ENCODE measurements at places on chromosomes 16 and 17. TPM values are rescaled to one million over a fixed set of nuclear protein-coding genes. Genes with fewer than 3 reads are reported as not detected.

- DNase-seq: no peak
These were observed 20.9 kb upstream of the MPO start for GRCh38 chr17:58301504-58302150.

Gene HSD11B2
- total RNA-seq: 2.5 TPM

Gene MT1H
- total RNA-seq: not detected

GRCh38 chr17:75667825-75668224 lies 687 bp downstream of the SAP30BP start:
- no peak for DNase-seq

- DNase-seq: peak; percentile 54
These were observed 71.8 kb upstream of the DOC2B start for GRCh38 chr17:253091-253846.

GRCh38 chr16:12685806-12686205 lies 117.9 kb downstream of the CPPED1 start:
- no peak for DNase-seq

DNA sequence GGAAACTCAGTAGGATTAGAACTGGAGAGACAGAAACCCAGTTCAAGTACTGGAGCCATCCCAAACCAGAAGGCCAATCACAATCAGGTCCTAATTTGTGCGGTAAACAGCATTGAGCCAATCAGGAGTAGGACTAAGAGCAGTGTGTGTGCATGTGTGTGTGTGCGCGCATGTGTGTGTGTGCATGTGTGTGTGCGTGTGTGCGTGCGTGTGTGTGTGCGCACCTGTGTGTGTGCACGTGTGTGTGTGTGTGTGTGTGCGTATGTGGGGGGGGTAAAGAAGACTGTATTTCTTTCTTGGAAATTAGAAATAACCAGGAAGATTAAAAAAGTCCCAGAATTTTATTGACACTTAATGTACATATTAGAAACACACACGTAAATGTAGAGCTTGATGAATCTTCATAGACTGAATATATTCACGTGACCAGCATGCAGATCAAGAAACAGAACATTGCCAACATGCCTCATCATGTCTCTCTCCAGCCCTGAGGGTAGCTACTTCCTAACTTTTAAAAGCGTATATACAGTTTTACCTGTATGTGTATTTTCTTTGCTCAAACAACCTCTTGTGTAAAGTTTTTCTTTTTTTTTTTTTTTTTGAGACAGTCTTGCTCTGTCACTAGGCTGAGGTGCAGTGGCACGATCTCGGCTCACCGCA lies 919 bp upstream of the DHRS7C start:
- no peak for DNase-seq

DNA sequence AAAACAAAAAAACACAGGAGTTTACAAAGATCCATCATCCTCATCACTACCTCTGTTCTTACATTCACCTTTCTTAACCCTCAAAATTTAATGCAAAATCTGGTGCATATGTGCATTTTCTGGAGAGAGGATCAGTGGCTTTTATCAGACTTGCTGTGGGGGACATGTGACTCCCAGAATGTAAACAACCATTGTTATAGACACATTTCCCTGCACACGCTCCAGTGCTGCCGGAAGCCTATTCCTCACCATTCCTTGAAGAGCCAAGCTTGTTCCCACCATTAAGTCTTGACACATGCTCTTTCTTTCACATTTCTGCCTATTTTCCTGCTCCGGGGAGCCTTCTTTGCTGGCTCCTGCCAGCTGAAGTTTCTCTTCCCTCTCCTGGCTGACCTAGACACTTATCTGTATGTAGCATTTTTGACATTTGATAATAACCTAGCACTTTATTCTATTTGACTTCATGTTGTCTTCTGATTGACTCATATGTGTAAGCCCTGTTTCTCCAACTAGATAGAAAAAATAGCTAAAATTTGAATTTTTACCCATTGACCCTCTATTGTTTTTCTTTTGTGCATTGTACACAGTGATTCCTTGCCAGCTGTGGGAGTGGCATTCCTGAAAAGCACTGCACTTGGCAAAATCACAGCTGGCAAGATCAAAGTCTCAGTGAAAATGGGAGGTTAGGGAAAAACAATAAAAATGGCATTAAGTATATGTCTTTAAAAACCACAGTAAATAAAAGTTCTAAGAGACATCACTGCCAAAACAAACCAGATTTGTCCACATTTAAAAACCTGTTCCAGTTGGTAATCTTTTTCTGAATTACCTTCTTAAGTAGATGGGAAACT lies 76.8 kb upstream of the CIBAR2 start:
- no peak for DNase-seq

Gene CFAP119
- total RNA-seq: 6.6 TPM

DNA sequence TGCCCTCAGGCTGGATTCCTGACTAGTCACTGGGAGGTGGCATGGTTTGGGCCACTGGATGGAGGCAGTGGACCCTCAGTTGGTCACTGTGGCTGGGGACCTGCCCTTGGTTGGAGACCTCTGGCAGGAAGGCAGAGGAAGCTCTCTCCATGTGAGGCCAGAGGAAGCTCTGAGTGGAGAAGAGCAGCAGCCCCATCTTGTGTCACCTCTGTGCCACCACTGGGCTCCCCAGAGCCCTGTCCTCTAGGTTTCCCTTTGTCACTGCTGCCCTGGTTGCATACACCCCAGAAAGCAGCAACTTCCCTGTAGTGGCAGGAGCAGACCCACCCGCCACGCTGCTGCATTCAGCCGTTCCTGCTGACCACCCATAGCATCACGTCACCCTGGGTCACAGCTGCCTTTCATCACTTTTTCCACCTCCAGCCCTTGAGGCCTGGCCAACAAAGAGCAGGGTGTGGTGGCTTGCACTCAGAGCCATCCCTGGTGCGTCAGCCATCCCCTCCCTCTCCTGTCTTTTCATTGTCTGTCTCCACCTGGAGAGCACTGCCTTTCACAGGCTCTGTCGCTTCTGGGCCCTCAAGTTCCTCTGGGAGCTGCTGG lies 11.9 kb downstream of the CTRL start:
- no peak for DNase-seq

DNA sequence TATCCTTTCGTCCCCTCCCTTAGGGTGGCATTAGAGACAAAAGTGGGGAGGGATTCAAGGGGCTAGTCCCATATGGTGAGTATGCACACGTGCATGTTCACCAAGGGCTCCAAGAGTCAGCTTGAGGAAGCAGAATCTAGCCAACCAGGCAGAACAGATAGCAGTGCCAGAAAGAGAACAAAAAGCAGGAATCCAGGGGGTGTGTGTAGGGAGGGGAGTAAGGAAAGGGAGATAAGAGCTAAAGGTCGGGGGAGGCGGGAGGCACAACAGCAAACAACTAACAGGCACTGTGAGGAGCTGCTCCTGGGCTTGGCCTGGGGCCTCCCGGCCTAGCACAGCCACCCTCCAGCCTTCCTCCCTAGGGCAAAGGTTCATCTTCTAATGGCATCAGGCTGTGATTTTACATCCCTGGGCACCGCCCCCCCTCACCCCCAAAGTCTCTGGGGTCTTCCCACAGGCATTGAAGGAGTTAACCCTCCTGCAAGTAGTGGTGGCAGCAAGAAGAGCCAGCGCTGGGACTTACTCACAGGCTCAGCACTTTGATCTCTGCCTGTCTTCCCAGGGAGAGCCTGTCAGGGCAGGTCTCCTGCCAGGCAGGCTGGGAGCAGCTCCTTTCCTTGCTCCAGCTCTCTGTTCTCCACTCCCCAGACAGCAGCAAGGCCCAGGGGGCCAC lies 12.4 kb upstream of the SUPT4H1 start:
- no peak for DNase-seq

Gene BORCS6
- 10.6 TPM for total RNA-seq

Gene NPIPA7
- 6.0 TPM for total RNA-seq

Gene KRT24
- not detected for total RNA-seq

GRCh38 chr16:84596801-84597527 lies 20.9 kb downstream of the COTL1 start:
- DNase-seq: no peak

Gene PRDM7
- not detected for total RNA-seq

Gene TBX6
- 1.6 TPM for total RNA-seq

DNA sequence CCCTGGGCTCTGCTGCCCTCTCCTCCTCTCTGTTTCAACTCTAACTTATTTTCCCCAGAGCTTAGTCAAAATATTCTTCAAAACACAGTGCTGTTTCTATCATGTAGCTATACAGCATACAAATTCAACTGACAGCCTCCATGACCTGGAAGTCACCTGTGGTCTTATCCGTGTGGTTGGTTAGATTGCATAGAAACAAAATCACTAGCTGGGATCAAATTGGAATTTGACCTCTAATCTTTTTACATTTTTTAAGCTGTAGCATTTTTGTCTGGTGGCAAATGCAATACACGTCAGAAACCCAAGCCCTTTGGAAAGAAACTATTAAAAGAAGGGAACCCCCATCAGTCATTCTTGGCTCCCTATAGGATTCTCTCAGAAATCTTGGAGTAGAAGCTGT lies 57.3 kb downstream of the ABCC12 start:
- no peak for DNase-seq

- no peak for DNase-seq
These were observed 127.7 kb upstream of the GSE1 start for GRCh38 chr16:85485379-85485778.

DNA sequence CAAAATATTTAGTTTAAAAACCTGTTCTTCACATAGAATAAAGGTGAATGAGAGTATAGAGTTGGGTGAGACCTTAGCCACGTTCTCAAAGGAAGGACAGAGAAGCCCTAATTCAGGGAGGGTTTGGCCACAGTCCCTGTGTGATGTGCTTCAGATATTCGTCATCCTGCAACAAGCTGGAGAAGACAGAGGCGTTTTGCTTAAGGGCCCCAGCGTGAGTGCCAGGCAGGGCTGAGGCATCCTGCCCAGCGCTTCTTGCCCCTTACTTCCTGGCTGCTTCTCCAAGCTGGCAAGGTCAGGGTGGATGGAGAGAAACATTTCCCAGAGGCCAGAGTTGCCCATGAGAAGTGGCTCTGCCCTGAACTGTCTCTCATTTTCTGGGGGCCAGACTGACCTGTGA lies 46.9 kb downstream of the AXIN2 start:
- DNase-seq: no peak

GRCh38 chr17:42027961-42028790 lies 8.3 kb downstream of the NKIRAS2 start:
- DNase-seq: no peak

DNA sequence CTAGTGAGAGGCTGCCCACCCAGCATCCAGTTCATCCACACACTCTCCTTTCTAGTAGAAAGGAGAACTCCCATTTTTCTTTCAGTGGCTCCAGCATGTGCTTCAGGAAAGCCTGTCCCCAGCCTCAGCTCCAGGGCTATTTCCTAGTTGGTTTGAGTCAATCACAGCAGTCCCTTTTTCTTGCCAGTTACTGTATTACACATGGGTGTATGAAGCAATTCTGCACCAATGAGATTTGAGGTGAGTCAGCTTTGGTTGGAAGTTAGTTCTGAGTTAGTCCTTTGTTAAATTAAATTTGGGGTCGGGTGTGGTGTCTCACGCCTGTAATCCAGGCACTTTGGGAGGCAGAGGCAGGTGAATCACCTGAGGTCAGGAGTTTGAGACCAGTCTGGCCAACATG lies 24.8 kb downstream of the RAD51D start:
- DNase-seq: no peak

DNA sequence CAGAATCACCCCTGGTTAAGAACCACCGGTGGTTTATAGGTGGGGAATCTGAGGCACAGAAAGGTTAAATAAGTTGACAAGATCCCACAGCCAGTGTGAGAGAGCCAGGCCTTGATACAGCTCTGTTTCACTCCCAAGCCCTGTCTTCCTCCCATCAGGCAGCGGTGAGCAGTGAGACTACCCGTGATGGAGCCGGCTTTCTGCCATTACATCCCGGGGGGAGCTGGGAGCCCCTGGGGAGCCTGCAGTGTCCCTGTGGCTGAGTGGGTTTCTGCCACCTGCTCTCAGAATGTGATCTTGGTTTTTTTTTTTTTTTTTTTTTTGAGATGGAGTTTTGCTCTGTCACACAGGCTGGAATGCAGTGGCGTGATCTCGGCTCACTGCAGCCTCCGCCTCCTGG lies 66.4 kb downstream of the ABCC1 start:
- no peak for DNase-seq

DNA sequence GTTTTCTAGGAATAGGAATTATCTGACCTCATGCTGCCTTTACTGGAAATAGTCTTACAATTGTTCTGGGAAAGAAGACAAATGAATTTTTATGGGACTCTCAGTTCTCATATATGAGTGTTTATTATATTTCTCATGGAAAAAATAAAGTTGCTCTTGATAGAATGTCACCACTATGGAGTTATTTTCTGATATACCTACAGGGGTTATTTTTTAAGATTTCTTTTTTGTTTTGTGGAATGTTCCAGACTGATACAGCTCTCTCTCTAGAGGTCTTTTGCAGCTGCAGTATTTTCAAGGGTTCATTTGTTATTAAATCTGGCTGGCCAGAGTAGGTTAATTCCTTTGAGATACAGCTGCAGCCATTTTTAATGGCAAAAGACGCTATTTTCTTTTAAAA lies 100.7 kb downstream of the ABCA8 start:
- no peak for DNase-seq

Gene PHOSPHO1
- total RNA-seq: 2.0 TPM

DNA sequence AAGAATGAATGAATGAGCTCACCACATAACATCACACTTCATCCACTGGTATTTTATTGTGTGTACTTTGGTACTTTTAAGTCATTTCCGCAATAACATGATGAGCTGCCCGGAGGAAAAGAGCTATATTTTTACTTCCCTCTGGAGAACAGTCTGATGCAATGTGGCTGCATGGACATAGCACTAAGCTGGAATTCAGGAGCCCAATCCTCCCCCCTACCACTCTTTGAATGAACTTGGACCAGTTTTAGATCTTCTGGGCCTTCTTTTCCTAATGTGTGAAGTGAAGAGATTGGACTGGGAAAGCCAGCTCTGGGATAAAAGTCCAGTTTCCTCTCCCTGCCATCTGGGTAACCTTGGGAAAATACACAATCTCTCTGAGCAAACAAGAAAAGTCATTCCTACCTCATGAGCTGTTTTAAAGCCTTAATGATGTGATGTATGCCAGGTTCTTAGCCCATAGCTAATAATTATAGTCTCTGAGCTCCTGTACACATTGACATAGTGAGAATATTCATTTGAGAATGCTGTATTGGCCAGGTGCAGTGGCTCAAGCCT lies 79.3 kb downstream of the ABCC12 start:
- no peak for DNase-seq

DNA sequence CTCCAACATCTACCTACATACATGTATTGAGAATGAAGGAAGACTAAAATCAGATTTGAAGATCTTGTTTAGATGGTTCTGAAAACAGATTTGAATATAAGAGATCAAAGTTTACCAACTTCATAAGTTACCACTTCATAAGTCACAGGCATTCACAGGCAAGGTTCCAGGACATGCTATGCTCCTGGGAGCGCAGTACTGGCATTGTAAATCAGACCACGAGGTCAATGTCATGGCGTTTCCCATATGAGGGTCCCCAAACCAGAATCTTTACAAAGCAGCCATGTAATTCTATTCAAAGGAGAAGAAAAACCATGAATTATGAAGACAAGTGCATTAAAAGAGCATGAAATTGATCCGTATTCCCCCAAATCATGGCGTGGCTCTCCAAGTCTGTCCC lies 3.0 kb downstream of the CDH11 start:
- DNase-seq: no peak

Gene DNASE1L2
- 1.3 TPM for total RNA-seq

All from left lung (tissue), 14 donors.